ENCODE measurements at places on chromosomes 11 and 22.
A peak's percentile ranks its signal among the peaks of the same experiment; 100 is the strongest.

GRCh38 chr11:76217653-76218160 is 11.4 kb upstream of the WNT11 start:
- DNase-seq, result no peak

DNA sequence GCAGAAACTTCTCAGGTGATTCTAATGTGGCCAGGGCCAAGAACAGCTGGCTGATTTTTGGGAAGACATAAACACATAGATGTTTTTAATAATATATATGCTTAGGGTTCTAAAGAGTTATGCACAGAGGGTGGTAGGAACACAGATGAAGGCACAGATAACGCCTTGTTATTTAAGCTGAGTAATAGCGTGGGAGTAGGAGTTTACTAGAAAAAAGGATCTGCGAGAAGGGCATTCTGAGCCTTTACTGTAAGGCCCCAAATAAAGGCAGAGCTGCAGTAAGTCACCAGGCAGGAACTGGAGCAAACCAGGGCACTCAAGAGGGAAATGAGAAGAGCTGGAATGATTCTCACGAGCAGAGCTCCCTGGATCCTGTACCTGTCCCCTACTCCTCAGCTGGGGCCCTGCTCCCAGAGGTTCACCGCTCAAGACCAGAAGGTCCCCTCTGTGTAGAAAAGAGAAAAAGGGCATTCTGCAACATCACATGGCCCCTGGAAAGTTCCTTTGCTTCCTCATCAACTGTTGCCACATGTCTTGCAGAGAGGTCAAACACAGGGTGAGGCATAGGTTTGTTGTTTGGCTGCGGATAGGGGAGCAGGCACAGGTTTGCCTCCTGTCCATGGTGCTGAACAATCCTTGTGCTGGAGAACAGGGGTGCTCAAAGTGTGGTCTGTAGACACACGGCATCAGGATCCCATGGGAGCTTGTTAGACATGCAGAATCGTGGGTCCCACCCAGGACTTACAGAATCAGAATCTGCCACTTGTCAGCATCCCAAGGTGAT is 125.7 kb downstream of the TENM4 start:
- no peak for DNase-seq

DNA sequence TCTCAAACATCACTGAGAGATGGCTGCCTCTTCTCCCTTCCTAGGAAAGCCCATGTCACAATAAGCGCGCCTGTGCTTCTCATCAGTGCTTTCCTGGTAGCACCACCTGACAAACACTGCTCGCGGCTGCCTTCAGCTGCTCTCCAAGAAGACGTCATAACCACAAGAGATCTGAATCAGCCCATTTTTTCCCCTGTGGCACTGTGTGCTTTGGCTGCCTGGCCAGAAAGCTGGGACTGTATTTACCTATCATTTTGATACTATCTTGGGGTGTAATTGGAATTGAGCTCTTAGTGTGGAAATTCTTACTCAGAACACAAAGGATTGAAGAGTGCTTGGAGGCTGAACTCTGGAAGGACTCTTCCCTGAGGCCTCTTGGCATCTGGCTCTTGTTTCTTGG is 50.3 kb upstream of the EHF start:
- DNase-seq, result no peak

DNA sequence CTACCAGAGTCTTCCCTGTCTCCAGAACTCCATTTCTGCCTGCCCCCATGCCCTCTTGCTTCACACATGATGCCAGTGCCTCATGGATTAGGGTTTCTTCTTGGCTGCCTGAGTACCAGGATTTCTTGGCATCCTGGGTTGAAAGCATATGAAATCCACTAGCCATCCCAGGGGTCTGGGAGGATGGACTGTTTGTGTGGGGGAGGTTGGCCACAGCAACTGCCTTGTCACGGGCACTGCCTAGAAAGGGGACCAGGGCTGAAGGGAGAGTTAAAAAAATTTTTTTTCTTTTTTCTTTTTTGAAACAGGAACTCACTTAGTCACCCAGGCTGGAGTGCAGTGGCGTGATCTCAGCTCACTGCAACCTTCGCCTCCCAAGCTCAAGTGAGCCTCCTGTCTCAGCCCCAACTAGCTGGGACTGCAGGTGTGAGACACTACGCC is 4.2 kb downstream of the USP35 start:
- DNase-seq, result no peak

- no peak for DNase-seq
Observed at GRCh38 chr11:112485280-112485679, 224.6 kb upstream of the PLET1 start.

- no peak for DNase-seq
Observed at GRCh38 chr11:48024635-48025071, 44.3 kb downstream of the PTPRJ start.

DNA sequence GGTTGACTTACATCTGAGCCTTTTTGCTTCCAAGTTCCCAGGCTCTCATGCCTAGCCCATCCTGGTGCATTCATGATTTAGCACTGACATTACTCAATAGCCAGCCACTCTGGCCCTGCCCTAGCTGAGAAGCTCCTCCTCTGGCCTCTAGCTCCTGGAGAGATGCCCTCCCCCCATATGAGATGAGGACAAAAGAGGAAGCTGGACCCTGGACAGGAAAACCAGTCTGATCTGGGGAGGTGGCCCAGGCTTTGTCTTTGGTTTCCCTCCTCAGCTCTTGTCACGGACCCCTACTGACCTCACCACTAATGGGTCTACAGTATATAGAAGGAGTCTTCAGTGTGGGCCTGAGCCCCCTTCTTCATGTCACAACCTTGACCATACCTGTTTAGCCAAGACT is 3.0 kb downstream of the RHOG start:
- no peak for DNase-seq

DNA sequence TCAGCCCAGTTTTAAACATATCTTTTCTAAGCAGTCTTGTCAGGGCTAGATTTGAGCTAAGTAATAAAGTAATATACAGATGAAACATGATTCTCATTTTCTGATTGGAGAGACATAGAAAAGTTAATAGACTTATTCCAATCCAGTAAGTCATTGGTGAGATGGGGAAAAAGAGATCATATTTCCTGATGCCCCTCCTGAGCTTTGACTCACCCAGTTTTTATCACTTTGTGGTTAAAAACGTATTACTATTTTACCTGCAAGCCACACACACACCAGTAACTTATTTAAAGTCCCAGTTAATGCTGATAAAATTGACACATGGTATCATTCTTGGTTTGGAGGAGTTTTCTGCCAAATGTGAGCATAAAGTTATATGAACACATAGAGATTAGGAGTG is 306.8 kb downstream of the CADM1 start:
- DNase-seq, result no peak

DNA sequence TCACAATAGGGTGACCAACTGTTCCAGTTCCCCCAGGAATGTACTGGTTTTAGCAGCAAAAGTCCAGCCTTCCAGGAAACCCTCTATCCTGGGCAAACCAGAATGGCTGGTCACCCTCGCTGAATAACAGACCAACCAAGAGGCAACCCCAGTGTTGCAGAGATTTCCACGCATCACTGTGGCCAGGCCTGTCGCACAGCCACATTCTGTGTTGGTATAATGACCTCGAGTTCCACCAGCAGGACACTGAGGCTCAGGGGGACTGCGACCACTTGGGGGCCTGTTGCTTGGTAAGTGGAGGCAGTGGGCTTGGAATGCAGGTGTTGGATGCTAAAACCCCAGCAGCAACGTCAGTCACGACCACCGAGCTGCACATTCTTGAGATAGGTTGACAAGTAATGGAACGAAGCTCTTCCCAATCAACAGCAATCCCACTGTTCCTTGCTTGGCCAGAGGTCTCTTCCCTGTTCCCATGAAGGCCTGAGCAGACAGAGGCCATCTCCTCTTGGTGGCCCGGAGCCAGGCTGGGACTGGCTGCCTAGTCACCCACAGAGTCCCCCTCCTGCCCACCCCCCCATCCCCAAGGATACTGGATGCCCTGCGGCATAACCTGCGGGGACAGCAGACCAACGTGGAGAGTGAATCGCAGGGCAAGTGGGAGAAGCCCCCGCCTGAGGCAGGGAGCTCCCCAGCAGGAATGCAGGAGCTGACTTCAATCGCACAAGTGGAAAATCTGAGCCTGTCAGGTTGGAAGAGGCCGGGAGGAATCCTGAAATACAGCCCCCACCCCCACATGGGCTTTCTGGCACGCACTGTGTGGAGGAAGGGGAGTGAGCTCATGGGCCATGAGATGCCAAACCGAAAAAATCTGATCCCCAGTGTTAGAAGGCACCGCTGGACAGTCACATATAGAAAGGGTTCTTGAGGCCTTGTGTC is 43.4 kb upstream of the MN1 start:
- DNase-seq, result no peak

- DNase-seq, result no peak
Observed at GRCh38 chr11:131185915-131186314, 184.5 kb upstream of the NTM start.

DNA sequence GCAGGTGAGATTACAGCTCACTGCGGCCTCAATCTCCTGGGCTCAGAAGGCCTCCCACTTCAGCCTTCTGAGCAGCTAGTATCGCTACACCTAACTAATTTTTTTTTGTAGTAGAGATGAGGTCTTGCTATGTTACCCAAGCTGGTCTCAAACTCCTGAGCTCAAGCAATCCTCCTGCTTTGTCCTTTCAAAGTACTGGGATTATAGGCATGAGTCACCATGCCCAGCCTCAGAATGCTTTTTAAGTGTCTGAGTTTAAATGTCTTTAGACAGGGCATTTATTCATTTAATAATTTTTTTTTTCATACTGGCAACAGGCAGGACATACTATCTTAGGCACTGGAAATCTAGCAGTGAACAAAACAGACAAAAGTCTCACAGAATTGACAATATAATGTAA is 27.7 kb downstream of the LRP4 start:
- no peak for DNase-seq

GRCh38 chr22:42366806-42367581 is 65.2 kb downstream of the NFAM1 start:
- DNase-seq, result no peak

DNA sequence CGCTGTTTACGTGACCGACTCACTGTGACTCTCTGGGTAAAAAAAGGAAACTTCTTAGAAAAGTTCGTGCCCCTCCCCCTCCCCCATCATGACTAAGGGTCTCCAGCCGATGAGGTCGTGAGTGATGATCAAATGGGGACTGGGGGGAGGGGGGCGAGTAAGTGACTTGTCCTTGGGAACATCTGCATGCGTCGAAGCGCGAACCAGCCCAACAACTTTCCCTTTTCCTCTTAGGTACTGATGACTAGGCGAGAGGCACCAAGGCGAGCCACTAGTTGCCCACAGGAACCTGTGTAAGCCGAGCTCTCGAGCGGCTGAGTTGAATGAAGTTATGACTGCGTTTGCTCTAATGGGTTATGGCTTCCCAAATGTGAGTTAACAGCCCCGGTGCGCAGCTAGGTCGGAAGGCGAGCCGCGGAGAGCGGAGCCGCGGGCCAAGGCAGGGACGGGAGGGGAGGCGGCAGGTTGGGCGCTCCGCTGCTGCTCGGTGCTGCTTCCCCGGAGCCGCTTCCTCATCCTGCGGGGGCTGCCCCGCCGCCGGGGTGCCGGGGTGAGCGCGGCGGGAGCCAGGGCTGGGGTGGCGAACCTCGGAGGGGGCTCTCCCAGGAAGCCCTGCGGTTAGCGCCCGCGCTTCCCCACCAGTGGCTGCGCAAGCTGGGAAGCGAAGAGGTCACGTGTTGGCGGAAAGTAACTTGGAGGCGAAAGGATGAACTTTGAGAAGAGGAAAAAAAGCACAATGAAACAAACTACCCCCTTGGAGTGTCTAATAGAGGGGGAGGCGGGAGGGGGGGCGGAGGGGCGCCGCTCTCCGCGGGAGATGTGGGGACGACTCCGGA is 22.1 kb upstream of the BDNF start:
- DNase-seq, result no peak

DNA sequence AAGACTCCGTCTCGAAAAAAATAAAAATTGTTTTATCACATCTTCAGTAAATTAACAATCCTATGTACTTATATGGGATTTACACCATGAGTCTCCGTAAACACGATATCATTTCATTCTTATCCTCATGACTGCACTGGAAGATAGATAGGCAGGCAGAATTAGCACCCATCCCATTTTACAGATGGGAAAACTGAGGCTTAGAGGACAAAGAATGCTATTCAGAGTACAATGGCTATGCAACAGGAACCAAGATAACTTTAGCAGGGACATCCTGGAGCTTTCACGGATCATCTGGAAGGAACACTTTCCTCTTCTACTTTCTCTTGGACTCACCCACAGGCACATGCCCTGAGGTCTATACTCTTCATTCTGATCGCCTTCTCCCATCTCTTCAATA is 14.6 kb upstream of the SGSM1 start:
- DNase-seq, result no peak

GRCh38 chr11:128361451-128362020 is 225.8 kb downstream of the ETS1 start:
- peak; percentile 12 for DNase-seq

DNA sequence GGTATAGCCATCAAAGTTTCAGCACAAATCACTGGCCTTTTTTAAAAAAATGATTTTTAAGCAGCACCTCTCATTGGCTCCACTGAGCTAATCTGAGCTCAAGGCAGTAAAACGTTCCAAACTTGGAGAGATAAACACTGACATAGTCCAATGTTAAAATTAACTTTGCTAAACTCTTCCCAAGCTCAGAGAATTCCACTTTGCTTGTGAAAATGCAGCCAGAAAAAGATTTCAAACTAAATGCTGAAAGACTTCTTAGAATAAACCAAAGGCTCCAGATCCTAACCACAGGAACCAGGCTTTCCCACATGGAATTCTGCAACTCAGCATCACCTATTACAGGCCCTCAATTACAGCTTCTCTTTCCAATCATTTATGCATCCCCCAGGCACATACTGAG is 84.7 kb upstream of the GDPD4 start:
- DNase-seq, result no peak

- DNase-seq, result no peak
Observed at GRCh38 chr11:93392867-93393266, 62.3 kb downstream of the DEUP1 start.
